ENCODE measurements at places on chromosomes 11 and 22.

- DNase-seq = no peak
Observed at GRCh38 chr11:43685440-43685839, 4.9 kb downstream of the HSD17B12 start.

DNA sequence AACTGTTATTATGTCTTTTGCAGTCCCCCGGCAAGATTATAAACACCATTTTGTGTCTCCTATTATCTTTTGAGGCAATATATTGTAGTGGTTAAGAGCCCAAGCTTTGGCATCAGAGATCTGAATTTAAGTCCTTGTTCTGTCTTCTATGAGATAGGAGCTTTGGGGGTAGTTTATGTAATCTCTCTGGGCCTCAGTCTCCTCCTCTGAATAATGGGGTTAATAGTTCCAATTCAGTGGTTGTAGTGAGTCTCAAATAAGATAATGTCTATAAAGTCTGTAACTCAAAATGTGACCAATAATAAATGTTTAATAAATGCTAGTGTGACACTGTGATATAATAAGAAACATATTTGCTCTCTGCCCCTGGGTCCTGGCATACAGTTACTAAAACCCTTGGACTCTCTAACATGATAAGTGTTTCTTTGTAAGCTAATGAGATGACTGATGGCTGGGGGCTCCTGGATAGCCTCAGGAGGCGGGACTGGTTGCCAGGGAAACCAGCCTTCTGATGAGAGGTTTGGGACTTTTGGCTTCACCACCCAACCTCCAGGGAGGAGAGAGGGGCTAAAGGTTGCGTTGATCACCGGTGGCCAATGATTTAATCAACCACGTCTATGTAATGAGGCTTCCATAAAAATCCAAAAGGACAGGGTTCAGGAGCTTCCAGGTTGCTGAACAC lies 183.4 kb upstream of the MTMR2 start:
- DNase-seq = no peak

DNA sequence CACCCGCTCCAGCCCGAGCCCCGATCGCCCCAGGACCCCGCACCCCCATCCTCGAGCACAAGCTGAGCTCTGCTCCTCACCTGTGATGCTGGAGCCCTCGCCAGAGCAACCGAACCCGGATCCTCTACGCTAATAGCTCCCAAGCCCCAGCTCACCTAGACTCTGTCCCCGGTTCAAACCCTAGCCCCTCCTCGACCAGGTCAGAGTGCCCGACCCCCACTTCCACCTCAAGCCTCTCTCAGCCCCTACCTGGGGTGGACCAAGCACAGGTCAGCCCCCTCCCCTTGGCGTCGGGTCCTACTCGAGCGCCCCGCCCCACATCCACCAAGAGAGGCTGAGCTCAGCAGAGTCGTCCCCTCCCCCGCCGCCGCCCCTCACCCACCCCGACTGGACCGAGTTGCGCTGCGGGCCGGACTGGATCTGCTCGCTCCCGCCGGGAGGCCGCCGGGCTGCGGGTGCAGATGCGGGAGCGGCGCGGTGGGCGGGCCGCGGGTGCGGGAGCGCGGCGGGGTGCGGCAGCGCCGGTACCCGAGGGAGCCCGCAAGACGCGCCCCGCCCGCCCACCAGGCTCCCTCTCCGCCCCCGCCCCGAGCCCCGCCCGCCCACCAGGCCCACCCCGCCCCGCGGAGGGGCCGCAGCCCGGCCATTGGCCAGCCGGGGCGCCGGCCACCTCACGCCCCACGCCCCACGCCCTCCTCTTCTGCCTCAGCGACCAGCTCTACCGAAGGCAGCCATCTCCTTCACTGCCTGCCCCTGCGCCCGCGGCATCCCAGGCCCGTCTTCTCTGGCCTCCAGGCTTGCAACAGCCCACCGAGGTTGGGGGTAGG lies 577 bp upstream of the DKK3 start:
- DNase-seq = no peak

DNA sequence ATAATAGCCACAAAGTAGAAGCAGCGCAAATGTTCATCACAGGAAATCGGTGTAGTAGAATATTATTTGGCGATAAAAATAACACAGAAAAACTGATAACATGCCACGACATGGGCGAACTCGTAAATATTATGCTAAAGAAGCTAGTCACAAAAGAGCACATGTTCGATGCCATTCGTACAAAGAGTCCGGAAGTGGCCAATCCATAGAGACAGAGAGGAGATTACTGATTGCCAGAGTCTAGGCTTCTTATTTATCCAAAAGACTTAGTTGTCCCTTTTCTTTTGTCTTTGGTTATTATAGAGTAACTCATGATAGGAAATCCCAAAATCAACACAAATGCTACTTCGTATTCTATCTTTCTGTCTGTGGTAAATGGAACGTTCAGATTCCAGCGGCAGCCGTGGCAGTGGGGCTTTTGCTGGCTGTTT lies 56.5 kb downstream of the MED15 start:
- DNase-seq = no peak
